ENCODE measurements at places on chromosomes 2 and 18.

- no peak for DNase-seq
Measured at GRCh38 chr2:137747509-137747908, 216.8 kb upstream of the HNMT start.

- DNase-seq, result peak; percentile 67
Measured at GRCh38 chr18:63161761-63162195, 157.8 kb downstream of the BCL2 start.

DNA sequence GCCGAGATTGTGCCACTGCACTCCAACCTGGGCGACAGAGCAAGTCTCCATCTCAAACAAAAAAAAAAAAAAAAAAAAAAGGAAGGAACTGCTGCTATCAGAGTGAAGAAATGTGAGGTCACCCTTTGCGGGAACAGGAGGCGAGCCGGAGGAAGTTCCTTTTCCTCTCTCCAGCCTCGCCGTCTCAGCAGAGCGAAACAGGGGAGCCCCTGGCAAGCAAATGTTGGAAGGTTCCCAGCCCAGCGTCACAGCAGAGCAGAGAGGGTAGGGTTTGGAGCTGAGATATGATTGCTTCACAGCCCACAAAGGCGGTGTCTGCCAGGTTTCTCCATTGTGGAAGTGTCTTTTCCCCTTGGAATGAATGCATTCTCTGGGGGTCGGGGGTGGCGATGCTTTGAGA, 28.5 kb downstream of the SLC20A1 start:
- peak; percentile 68 for DNase-seq

GRCh38 chr2:29260142-29260772, 145.0 kb downstream of the CLIP4 start:
- no peak for DNase-seq

DNA sequence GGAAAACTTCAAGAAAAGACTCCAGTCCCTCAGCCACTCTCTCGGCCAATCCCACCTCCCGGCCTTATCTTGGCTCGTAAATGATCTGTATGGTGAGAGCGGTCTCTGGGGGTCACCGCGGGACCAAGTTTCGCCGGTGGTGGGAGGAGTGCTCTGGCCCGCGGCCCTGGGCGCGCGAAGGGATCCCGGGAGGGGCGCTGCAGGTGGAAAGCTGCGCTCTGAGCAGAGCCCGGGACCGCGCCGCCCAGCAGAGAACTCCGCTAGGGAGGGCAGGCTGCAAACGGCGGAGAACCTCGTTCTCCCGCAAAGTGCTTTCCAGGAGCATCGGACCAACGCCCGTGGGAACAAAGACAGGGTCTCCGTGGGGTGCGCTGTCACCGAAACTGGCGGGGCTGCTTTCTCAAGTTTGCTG, 622 bp downstream of the LRP2 start:
- peak; percentile 46 for DNase-seq

- no peak for DNase-seq
Measured at GRCh38 chr18:3499501-3499900, 49.5 kb downstream of the TGIF1 start.

- no peak for DNase-seq
Measured at GRCh38 chr2:17162713-17163112, 355.5 kb downstream of the RAD51AP2 start.

DNA sequence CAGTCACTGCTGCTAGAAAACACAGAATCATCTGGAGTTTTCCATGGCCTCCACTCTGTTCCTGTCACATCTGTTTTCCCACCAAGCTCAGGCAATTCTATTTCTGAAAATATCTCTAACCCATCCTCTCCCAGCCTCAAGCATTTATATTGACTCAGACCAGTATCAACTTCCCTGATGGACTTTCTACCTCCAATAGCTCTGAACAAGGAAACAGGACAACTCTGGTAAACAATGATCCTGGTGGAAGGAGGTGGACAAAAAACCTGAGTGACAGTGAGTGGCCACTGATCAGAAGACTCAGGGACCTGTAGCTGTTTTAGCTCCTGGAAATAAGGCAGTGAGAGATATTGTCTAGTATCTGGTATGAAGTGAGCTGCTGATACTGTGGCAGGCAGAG, 23.4 kb downstream of the BMP10 start:
- DNase-seq, result no peak

DNA sequence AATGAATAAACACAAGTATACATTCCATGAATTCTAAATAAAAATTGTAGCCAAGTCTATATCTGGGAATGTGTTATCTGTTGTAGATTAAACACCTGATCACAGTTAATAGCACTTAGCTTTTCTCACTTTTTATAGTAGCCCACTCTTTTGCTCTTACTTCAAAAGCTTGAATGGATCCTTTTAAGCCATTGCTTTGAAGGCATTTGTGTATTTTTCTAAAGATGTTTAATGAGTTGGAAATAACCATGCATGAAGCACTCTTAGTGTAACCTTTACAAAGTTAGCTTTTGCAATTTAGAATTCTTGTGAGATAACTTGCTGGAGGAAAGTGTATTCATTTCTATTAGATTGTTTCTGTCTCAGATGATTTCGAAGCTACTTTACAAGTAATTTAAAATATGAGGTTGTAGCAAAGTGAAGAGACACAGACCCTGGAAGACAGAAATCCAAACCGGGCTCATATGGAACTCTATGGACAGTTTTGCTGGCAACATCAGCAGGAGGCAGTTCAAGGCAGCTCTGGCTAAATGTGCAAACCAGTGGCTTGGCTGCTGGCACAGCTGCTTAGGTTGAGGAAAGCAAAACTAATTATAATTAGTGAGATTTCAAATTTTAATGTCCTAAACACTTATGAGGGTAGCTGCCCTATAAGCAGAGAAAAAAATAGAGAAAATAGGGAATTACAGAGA, 469.8 kb upstream of the ZEB2 start:
- no peak for DNase-seq

GRCh38 chr2:207692206-207693065, 19.0 kb upstream of the CCNYL1 start:
- no peak for DNase-seq

- DNase-seq, result peak; percentile 77
Measured at GRCh38 chr18:23401400-23402347, 51.4 kb upstream of the RIOK3 start.
